Bronchial smooth muscle cell (primary cell): ENCODE measurements at places on chromosomes 11 and 22. TPM values are rescaled to one million over a fixed set of nuclear protein-coding genes. Genes with fewer than 3 reads are reported as not detected.

The HPS4 gene
- 22.9 and 29.4 TPM in 2 replicates for total RNA-seq

The ASPHD2 gene
- total RNA-seq: 0.79 and 1.2 TPM in 2 replicates

The HTR3A gene
- not detected in 2 replicates for total RNA-seq

The ALDH3B1 gene
- 5.2 and 13.6 TPM in 2 replicates for total RNA-seq

The KDM4E gene
- total RNA-seq: under 0.01 TPM in 1 of 2 replicates, not detected in the other

The NEFH gene
- total RNA-seq: under 0.01 and 0.32 TPM in 2 replicates

The OTUB1 gene
- 44.6 and 45.5 TPM in 2 replicates for total RNA-seq

The HBB gene
- total RNA-seq: not detected in 2 replicates

The ZNF280B gene
- total RNA-seq: 0.16 TPM in 1 of 2 replicates, not detected in the other

The CCDC73 gene
- under 0.01 TPM in 1 of 2 replicates, not detected in the other for total RNA-seq

The NELL1 gene
- not detected in 2 replicates for total RNA-seq

The OR5F1 gene
- total RNA-seq: not detected in 2 replicates

The FAM83F gene
- total RNA-seq: under 0.01 TPM in 1 of 2 replicates, not detected in the other

The SNX15 gene
- 8.4 and 15.0 TPM in 2 replicates for total RNA-seq

The LRRC4C gene
- total RNA-seq: 0.16 and 0.17 TPM in 2 replicates
